ENCODE measurements at places on chromosomes 3 and 15. TPM values are rescaled to one million over a fixed set of nuclear protein-coding genes. Genes with fewer than 3 reads are reported as not detected.

ASB14 gene
- total RNA-seq: not detected

LARP6 gene
- not detected for total RNA-seq

- no peak overlapping the region for H3K27ac ChIP-seq
- no peak overlapping the region for H3K4me3 ChIP-seq
- H3K27me3 ChIP-seq: peaks cover 6% of the 10 kb centered on the region
- no peak for DNase-seq
- H3K4me1 ChIP-seq: no peaks in the 10 kb centered on the region
- H3K36me3 ChIP-seq: no peaks in the 10 kb centered on the region
Measured at GRCh38 chr3:25844891-25845290, 55.0 kb downstream of the OXSM start.

- no peaks in the 10 kb centered on the region for H3K27me3 ChIP-seq
- H3K36me3 ChIP-seq: peaks cover 20% of the 10 kb centered on the region
- no peak overlapping the region for H3K27ac ChIP-seq
- no peaks in the 10 kb centered on the region for H3K4me1 ChIP-seq
- no peak for DNase-seq
Measured at GRCh38 chr3:45524565-45524964, 70.0 kb upstream of the LIMD1 start.

DNA sequence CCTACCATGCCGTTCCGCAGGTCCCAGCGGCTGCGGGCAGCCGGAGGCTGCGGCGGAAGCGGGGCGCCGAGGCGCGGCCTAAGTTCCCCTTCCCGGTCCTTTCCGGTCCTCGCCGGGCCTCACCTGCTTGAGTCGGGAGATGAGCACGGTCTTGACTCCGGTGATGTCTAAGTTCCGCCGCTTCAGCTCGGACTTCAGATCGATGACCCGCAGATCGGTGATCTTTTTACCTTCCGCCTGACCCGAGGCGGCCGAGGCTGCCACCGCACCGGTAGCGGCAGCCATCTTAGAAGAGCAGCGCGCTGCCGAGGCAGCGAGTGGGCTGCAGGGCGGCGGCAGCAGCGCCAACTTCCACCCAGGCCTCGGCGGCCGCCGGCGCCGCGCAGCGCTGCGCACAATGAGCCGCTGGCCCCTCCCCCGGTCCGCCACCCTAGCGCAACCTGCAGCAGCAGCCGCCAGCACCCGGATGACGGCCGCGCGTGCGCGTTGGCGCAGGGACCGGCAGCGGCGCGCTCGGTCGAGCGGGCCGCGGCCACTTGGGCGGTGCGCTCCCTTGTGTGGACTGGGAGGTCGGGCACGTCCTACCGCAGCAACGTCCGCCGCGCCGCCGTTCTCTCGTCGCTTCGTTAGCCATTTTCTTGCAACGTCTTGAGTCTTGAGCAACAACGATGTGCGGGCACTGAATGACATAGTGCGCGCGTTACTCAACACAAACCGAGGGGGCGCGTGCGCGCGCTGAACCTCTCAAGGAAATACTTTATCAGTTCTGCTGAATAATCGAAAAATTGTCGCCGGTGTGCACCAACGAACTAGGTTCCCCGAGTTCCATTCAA, at the start of gene SLTM:
Gene SLTM (minus strand): TSS at position 399 of the 833 bp plus-strand sequence. CDS start 114 bp downstream, at position 285.
- DNase-seq: peak; percentile 95
- peaks cover 19% of the 10 kb centered on the region for H3K4me1 ChIP-seq
- peak within 1 kb of the TSS; percentile 97 for H3K4me3 ChIP-seq
- H3K36me3 ChIP-seq: peaks cover 21% of the 10 kb centered on the region

DNA sequence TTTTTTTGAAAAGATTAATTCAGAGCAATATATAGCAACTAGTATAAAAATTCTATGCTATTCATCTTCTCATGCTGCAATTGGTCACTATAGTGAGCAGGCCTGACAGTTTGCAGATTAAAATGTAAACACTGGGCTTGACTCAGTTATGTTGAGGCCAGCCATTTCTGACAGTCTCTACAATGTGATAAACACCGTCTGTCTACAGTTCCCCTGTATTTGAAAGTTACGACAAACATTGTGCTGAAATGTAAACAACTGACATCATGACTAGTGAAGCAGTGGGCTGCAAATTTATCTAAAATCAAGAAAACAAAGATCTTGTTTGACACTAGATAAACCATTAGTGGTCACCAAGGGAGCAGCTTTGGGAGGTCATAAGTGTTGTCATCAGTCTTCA, 197.4 kb downstream of the ISL2 start:
- H3K27me3 ChIP-seq: no peaks in the 10 kb centered on the region
- H3K27ac ChIP-seq: no peak overlapping the region
- no peaks in the 10 kb centered on the region for H3K4me1 ChIP-seq
- DNase-seq: no peak
- H3K36me3 ChIP-seq: no peaks in the 10 kb centered on the region
- H3K4me3 ChIP-seq: no peak overlapping the region

DNA sequence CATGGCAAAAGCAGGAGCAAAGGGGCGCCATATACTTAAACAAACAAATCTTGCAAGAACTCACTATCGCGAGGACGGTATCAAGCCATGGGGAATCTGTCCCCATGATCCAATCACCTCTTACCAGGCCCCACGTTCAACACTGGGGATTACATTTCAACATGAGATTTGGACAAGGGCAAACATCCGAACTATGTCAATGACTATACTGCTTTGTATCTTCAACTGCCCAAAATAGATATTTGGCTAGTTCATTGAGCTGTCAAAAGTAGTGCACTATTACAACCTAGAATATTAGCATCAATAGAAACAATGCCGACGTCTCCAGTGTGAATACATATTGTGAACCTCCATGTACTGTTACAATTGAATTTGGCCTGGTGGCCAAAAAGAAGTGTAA, 760.4 kb downstream of the MCTP2 start:
- no peak for DNase-seq
- no peaks in the 10 kb centered on the region for H3K4me1 ChIP-seq
- no peak overlapping the region for H3K4me3 ChIP-seq
- H3K36me3 ChIP-seq: no peaks in the 10 kb centered on the region
- H3K27ac ChIP-seq: no peak overlapping the region

- peak overlapping the region; percentile 48 for H3K27ac ChIP-seq
- H3K27me3 ChIP-seq: no peaks in the 10 kb centered on the region
- no peaks in the 10 kb centered on the region for H3K36me3 ChIP-seq
- H3K4me1 ChIP-seq: peaks cover 50% of the 10 kb centered on the region
- no peak for DNase-seq
Measured at GRCh38 chr3:71360764-71361163, 222.8 kb downstream of the FOXP1 start.

DNA sequence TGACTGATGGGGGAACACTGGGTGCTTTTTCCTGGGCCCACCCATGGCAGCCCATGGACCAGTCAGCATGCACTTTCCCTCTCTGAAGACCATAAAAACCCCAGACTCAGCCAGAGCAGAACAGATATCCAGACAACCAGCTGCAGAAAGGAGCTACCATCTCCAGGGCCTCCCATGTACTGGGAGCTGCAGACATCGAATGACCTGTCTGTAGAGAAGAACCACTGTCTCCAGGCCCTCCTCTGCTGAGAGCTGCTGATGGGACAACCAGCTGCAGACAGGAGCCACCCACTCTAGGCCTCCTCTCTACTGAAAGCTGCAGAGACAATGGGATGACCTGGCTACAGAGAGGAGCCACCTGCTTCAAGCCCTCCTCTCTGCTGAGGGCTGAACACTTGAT, 66.6 kb downstream of the PROS1 start:
- H3K36me3 ChIP-seq: no peaks in the 10 kb centered on the region
- H3K4me1 ChIP-seq: no peaks in the 10 kb centered on the region
- no peak overlapping the region for H3K27ac ChIP-seq
- no peak for DNase-seq
